Activated CD4-positive, alpha-beta T cell treated with anti-CD3 and anti-CD28 coated beads, Interleukin-2, amount 50 U/mL, for 24 hours (primary cell): ENCODE measurements at places on chromosomes 16 and 17.

- no peak for DNase-seq
Observed at GRCh38 chr16:78106686-78107085, 7.2 kb downstream of the WWOX start.

GRCh38 chr17:73427198-73427597, 115.4 kb upstream of the CDC42EP4 start:
- no peak for DNase-seq

DNA sequence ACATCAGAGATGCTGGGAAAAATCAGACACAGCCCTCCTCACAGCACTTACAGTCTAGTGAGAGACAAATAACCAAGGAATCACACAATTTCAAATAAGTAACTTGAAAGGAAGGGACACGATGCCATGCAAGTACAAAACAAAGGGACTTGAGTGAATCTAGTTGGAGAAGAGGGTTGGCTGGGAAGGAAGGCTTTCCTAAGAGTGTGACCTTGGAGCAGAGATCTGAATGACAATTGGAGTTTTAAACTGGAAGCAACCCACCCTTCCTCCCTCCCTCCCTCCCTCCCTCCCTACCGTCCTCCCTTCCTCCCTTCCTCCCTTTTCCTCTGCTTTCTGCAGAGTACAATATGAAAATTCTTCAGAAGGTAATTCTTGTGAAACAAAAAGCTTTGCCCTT, 31.1 kb downstream of the ADAMTS18 start:
- no peak for DNase-seq

- DNase-seq: no peak
Observed at GRCh38 chr17:9240659-9241370, 219.5 kb downstream of the NTN1 start.

DNA sequence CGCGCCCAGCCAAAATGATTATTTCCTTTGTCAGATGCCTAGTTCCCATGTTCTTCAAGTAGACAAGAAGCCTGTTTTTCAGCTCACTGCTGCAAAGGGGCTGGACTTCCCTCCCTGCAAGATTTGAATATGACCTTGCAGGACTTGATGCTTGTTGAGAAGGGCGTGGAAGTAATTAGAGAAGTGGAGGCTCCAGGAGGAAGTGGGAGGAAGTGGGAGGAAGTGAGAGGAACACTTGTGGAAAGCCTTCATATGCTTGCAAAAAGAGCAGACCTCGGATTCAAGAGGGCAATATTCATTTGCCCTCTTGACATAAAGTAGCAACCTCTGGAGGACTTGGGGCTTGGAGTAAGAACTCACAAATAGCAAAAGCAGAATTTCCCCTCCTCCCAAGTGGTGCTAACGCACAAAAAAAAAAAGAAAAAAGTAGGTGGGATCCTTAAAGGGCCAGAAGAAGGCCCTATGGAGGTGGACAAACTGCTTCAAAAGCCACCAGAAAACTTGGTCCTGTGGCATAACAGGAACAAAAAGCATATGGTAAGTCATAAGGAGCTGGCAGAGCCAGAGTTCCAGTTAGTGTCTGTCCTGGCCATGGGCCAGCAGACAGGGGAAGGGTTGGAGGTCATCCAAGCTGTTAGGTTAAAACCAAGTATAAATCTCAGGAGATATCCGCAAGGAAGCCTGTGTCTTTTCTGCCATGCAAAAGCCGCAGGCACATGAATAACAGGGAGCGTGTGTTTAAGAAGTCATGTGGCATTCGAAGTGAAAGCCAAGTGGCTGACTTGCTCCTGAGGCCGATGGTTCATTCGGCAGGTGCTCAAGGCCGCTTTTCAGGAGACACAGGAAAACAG, 20.6 kb upstream of the PRKAR1A start:
- no peak for DNase-seq

GRCh38 chr17:1271441-1271840, 1.2 kb downstream of the BHLHA9 start:
- no peak for DNase-seq

DNA sequence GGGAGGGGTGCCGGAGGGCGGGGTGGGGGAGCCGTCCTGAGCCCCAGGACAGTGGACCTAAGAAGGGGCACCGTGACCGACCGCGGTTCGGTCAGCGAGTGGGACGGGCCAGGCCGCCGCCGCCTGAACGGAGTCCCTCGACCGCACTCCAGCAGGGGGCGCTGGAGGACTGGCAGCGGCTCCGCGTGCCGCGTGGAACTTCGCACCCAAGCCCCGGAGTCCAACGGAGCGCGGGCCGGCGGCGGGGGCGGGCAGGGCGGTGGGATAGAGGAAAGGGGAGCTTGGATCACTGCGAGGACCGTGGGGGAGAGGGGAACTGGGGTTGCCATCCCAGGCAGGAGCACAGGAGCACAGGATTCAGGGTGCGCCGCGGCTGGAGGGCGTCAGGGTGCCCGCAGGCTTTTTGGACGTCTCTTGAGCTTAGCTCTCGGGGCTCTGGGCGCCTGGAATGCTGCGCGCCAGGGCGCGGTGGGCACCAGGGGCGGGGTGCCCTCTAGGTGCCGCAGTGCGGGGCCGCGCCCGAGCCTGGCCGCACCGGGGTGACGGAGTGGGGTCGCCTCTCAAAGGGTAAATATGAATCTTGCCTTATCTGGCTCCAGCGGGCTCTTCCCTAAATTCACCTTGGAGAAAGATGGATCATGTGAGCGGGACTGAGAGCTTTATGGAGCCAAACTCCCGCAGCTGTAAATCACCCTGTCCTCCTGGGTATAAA, 379 bp upstream of the OTOP2 start:
- peak; percentile 62 for DNase-seq

- DNase-seq: no peak
Observed at GRCh38 chr17:4891411-4892410, 7.6 kb upstream of the C17orf107 start.

DNA sequence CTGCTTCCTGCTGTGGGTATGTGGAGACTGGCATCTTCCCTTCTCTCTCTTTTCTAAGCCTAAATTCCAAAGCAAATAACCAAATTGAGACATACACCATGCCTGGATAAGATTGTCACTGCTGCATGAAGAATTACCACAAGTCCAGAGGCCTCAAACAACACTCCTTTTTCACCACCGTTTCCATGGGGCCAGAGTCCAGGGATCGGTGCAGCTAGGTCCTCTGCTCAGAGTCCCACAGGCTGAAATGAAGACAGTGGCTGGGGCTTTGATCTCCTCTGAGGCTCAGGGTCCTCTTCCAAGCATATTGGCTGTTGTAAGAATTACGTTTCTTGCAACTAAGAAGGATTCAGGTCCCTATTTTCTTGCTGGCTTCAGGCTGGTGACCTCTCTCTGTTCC, 130.4 kb downstream of the SLC39A11 start:
- no peak for DNase-seq

DNA sequence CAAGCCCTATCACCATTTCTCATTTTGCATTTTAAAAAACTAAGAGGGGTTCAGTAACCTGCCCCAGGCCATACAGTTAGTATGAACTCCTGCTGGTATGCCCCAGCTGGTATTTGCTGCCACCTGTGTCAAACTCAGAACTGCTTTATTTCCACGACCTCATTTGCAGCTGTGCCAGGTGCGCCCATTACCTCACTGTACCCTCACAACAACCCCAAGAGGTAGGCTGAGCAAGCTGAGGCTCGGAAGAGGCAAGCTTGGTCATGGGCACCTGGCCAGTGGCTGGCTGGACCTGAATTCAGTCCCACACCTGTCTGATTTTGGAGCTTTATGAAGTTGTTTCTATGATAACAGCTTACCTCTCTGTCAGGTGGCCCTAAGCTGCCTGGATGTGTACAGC, 7.6 kb downstream of the EPN2 start:
- no peak for DNase-seq

DNA sequence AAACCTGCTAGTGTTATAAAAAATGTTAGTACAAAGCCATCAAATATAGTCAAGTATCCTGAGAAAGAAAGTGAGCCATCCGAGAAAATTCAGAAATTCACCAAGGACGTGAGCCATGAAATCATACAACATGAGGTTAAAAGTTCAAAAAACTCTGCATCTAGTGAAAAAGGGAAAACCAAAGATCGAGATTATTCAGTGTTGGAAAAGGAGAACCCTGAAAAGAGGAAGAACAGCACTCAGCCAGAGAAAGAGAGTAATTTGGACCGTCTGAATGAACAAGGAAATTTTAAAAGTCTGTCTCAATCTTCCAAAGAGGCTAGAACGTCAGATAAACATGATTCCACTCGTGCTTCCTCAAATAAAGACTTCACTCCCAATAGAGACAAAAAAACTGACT, 31.7 kb downstream of the RBBP6 start:
- no peak for DNase-seq

DNA sequence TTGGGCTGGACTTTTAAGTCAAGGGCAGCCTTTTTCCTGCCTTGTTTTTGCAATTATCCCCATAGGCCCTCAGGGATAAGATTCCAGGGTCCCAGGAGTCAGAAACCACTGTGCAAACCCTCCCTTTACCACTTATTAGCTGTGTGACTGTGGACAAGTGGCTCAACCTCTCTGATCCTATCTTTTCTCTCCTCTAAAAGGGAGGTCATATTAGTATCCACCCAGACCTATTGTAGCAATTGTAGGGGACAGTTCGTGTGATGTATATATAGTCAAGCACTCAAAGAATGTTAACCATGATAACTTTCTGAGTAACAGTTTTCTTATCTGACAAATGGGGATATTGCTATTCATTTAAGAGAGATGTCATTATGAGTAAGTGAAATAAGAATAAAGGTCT, 68.2 kb downstream of the IRX5 start:
- DNase-seq: no peak

DNA sequence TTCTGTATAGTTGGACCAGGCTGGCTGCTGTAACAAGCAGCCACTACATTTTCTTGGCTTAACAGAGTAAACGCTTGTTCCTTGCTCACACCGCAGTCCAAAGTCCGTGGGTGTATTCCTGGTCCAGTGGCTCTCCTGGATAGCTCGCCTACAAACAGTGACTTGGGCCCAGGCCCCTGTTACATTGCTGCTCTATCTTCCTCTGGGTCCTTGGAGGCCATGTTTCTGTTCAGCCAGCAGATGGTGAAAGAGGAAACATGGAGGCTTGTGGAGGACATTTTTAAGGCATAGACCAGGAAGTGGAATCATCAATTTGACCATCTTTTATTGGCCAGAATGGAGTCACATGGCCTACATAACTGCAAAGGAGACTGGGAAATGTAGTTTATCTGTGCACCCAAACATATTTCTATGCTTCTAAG, 55.1 kb downstream of the ATP2C2 start:
- no peak for DNase-seq

DNA sequence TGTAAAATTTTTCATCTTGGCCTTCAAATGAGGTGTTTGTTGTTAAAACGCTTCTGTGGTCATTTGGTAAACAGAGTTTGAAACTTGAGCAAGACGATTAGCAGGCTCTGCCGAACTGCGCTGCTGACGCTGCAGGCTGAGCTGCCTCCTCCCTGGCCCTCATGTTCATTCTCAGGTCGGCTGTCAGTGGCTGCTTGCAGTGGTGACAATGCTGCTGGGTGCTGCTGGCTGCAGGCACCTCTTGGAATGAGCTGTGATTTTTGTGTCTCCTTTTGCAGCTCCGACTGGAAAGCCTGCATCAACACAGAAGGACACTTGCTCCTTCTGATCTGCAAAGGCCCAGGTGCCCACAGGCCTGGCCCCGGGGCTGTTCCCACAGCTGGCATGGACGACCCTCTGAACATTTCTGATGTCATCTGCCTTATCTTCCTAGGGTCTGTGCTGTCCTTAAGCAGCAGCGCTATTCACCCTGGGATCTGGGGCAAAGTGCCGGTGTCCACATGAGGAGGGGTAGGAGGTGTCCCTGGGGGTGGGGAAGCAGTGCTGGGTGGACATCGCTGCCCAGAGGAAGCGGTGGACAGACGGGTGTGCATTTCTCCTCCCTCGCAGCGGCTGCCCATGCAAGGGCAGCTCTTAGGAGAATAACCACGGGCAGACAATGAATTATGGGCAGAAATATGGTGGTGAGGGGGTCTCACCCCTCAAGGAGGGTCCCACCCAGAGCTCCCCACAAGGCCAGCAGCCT, 23.1 kb upstream of the OSGIN1 start:
- DNase-seq: no peak

DNA sequence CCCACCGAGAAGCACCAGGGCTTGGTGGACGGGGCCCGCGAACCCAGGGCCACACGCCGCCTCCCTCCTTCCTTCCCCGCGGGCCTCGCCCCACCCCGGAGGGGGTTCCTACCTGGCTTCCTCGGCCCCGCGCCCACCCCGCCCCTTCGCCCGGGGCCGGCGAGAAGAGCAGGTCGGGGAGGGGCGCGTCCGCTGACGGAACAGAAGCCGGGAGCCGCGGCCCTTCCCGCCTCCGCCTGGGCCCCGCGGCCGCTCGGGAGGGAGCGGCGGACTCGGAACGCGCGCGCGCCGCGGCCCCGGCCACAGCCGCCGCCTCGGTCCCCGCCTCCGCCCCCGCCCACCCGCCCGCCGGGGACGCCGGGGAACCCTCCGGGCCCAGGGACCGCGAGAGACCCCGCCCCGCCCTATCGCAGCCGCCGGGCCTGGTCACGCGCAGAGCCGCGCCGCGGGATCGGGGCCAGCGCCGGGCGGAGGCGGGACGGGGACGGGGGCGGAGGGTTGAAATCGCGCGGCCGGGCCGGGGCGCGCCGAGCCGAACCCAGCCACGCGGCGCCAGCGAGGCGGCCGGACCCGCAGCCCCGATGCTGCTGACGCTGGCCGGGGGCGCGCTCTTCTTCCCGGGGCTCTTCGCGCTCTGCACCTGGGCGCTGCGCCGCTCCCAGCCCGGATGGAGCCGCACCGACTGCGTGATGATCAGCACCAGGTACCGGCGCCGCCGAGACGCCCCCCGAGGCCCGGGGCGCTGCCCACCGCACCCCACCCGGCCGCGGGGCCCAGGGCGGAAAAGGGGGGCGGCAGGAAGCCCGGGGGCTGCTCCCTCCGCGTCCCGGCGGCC, at the start of gene TLCD3A:
Gene TLCD3A, plus strand, starts transcription at position 530 of the 835 bp plus-strand sequence. Its CDS starts 52 bp downstream, at position 582.
- DNase-seq: no peak

DNA sequence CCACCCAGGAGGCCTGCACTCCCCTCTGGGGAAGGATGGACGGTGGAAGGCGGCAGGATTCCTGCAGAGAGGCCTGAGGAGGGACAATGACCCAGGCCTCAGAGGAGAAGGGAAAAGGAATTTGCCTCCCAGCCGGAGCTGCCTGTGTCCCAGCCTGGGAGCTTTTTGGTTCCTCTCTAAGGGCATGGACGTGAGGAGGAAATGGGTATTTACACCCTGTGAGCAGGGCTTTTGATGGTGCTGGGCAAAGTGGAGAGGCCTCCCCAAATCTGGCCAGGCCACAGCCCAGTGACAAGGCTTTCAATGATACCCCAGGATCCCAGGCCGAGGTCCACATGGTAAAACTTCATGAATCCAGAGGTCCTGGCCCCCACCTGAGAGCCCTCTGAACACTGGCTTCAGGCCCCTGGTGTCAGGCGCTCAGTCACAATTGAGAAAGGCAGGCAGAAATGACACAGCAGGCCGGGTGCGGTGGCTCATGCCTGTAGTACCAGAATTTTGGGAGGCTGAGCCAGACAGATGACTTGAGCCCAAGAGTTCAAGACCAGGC, 56.0 kb upstream of the DOC2B start:
- DNase-seq: no peak

- DNase-seq: no peak
Observed at GRCh38 chr16:46801428-46802049, 29.4 kb downstream of the C16orf87 start.

- DNase-seq: no peak
Observed at GRCh38 chr16:47142486-47142820, 1.3 kb downstream of the NETO2 start.

GRCh38 chr17:17540278-17540906, 44.2 kb upstream of the RASD1 start:
- DNase-seq: no peak
